ENCODE measurements at places on chromosomes 6 and 20.

DNA sequence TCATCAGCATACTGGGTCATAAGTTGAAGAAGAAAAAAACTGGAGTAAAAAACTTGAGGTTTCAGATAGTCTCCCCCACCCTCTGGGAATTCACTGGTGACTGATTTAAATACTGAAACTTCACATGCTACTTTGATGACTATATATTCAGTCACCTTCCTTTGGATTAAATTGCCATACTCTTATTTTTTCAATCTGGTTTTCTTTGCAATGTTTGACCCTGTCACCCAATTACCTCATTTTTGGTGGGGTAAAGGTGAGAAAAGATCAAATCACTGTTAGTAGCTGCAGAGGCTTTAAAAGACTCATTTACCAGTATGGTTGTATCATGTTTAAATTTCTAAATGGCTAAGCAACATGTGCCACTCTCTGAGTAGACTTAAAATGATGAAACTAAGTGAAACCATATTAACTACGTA lies 862.7 kb upstream of the FLRT3 start:
- DNase-seq: peak; percentile 39

DNA sequence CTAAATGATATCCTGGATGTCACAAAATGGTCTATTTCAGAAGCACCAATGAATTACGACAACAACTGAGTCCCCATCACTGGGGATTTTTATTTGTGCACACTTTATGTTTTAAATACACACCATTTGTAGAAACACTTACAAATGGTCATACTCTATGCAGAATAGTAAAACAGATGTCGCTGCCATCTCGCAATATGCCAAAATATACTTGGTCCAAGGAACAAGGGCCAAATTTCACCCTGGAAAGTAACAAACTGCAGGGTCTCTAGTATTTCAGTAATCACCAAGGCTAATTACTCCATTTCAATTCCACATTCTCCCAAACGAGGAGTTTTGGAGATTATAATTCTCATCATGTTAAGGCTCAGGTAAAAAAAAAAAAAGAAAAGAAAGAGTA lies 215.2 kb downstream of the LMBRD1 start:
- no peak for DNase-seq

DNA sequence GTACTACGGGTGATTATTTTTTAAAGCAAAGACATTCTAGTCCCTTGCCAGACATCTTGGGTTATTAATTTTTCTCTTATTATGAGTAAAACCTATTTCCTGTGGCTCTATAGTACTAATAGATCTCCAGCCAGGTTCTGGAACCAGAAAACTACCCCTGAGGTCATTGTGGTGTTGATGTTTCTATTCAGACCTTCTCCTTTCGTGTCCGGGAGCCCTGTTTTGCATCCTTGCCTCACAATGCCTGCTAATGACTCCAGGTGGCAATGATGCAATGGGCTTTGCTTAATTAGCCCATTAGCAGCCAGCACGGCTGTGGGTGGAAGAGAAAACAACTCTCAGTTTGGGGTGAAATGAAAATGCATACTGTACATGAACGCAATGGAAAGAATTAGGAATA lies 62.9 kb upstream of the ARG1 start:
- DNase-seq: no peak

DNA sequence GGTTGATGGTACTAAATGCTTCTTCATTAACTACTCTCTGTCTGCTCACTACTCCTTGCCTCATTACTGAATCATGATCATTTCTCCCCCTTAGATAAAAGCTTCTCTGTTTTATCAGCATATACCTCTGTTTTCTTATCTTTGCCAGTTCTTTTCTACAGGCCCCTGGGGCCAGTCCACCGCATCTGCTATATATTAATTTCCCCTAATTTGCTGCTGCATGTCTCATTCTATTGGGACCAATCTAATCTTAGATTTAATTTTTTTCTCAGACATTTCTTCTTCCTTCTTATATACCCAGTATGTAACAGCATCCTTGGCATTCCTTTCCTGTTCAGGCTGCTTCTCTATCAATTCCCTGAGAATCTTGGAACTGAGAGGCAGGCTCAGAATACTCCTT lies 51.2 kb downstream of the GRIK2 start:
- no peak for DNase-seq

DNA sequence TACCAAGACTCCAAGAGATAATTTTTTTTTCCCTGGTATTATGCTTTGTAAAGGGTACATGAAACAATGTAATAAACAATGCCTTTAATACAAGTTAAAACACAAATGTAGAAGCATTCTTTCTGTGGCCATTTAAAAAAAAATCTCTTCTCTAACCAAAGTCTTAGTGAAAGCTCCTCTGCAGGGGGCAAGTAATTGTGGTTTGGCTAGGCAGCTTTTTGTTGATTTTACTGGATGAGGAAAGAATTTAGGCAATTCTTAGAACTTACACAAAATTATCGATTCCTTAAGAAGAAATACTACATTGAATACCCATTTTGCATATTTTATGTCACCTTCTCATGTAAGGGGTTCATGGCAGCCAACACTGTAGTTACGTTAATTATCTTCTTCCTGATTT lies 12.4 kb downstream of the TFB1M start:
- peak; percentile 85 for DNase-seq

DNA sequence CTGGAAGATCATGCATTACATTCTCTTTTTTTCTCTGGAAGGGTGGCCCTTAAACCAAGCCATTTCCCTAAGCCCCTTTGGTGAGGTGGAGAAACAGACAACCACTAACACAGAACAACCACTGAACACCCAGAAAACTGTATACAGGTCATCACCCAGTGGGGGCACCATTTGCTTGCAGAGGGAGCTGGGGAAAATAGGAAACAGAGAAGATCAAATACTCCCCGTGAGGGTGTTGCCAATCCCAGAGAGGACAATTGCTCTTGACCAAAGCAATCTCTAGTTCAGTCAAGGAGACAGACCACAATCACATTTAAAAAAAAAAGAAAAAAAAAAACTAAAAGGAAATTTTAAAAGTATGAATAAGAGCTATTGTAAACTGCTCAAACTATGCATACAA lies 865 bp upstream of the DAAM2 start:
- peak; percentile 62 for DNase-seq

DNA sequence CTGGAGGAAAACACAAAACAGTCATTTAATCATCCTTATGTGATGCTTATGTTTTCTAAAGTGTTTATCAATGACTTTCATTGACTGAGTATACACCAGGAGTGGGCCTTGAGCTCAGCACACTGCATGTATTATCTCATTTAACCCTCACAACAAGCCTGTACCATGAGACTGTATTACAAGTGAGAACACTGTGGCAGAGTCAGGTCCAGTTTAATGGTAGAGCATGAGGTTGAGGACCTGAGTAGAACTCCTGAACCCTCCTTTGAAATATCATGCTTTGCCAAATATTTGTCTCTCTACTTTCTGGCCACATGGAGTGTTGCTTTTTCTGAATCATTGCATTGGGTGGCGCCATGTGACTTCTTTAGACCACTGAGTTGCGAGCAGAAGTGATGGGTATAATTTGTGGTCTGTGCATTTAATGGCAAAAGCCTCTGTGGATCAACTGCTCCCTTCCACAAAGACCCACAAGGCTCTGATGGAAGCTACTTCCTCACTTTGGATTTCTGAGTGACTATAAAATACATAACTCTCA lies 65.0 kb upstream of the SIRPG start:
- DNase-seq: no peak

DNA sequence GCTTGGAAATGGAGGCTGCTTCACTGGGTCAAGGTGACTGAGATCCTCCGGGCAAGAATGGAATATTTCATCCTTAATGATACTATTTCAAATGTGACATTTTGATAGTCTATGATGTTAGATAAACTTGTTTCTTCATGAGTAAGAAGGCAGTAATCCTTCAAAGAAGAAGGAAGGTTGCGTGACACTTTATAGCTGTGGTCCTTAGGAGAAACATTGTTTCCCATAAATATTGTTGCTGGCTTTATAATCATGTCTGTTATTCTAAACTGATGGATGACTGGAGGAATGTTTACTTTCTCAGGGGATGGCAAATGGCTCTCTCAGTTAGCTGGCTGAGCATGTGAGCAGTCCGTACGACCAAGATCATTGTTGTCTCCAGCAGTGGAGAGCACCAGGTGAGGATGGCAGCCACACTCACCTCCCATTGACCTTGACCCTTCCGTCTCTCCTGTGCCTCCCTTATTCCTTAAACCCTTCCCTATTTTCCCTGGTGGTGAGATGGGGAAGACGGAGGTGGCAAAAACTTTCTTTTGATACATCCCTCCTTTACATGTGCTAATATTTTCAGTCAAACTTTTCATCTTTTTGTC lies 171.2 kb upstream of the OLIG3 start:
- peak; percentile 1 for DNase-seq

DNA sequence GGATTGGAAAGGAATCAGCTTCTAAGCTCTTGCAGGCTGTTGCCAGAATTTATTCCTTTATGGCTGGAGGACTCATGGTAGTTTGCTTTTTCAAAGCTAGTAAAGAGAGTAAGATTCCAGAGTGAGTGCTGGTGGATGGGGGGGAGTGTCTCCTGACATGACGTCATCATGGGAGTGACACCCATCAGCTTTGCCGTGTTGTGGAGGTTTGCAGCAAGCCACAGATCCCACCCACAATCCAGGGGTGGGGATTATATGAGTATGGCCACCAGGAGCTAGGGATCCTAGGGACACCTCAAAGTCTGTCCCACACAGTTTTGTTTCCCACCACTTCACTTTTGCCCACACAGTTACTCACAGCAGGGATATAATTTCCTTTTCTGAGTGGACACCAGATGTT lies 28.7 kb upstream of the PMEPA1 start:
- peak; percentile 34 for DNase-seq

- no peak for DNase-seq
These were observed 782.9 kb downstream of the PTPRT start for GRCh38 chr20:42406826-42407225.

DNA sequence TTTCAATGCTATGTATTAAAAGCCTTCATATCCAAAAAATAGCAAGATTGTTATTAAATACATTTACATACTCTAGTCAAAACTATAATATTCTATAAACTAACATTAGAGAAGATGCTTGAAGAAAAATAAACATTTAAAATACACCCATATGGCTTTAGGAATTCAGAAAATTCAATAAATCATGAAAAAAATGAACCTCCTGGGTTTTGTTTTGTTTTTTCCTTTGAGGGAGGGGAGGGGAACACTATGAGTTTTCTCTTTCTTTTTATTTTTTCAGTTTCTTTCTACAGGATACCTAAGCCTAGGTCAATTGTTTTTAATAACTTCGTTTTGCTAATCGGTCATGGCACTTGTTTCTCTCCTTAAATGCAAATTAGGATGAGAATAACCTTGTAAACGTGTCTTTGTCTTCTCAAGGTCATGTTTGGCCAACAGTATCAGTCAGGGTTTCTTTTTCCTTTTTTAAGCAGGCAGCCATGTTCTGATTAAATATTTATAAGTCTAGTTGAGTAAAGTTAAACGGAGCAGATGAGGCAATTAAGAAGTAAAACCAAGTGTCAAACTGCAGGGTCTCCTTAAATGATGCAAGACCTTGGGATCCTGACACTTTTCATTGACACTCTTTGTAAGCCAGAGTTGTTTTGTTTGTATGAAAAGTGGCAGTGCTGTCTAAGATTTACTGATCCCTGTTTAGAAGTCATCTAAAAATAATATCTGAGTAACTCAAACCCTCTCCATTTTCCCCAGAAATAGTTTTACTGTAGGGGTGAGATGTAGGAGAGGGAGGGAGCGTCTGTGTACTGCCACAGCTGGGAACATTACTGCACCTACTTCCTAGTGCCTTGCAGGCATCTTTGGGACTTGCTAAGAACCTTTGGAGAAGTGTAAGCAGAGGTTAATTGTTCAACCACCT lies 392.3 kb downstream of the PLCB1 start:
- peak; percentile 56 for DNase-seq

DNA sequence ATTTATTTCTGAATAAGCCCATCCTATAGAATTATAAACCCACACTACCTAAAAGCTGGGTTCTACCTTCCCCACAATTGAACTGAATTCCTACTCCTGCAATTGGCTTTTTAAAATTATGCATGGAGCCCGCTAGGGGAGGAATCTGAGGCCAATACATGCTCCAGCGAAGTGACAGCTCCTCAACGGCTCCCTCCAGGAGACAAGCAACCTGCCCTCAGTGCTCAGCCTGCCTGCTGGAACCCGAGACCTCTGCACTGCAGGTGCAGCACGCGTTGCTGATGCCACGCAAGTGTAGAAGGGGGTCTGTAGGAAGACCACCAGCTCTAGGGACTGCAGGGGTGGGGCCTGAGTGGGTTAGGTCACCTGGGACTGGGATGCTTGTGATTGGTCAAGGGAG lies 170.2 kb upstream of the CDYL start:
- no peak for DNase-seq

DNA sequence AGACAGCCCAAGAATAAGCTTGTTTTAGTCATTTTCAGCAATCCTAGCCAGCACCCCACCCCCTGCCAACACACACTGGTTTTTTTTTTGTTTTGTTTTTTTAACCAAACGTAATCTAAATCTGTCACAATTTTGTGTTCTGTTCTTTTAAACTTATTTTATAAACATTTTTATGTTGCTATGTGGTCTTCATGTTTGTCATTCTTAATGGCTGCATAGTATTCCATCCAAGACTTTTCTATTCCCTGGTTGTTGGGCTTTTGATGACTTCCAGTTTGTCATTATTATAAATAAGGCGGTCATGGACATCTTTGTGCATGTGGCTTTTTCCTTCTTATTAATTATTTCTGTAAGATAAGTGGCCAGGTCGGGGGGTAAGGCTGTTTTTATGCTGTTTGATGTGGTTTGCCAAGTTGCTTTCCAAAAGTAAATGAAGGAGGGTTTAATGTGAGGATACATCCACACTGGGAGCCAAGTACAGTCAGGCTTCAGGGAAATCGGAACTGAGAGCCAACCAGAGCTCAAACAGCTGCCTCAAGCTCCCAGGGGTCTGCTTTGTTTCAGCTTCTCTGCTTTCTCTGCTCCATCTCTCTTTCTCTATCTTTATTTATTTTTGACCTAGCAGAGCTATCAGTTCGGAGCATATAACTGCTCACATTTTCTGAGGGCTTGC lies 125.8 kb downstream of the VEGFA start:
- no peak for DNase-seq

GRCh38 chr20:25025986-25026605 lies 31.8 kb downstream of the ACSS1 start:
- DNase-seq: no peak

DNA sequence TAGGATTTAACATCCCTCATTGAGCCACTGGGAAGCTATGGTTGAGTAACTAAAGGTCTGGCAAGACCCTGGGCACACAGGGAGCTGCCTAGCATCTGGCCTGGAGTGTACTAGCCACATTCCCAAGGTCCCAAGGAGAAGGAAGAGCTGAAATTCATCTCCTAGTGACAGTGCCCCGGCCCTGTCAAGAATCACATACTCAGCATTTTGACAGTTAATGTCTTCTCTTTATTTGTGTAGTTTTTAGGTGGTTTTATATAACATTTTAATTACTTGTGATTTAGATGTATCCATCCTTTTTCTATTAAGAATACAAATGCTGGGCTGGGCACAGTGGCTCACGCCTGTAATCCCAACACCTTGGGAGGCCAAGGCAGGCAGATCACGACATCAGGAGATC lies 40.4 kb downstream of the ALDH5A1 start:
- no peak for DNase-seq

- DNase-seq: no peak
These were observed 97.3 kb downstream of the GPR6 start for GRCh38 chr6:110075406-110075805.

GRCh38 chr6:4510317-4510716 lies 265.9 kb upstream of the CDYL start:
- no peak for DNase-seq
